ENCODE measurements at places on chromosomes 1 and 21.

DNA sequence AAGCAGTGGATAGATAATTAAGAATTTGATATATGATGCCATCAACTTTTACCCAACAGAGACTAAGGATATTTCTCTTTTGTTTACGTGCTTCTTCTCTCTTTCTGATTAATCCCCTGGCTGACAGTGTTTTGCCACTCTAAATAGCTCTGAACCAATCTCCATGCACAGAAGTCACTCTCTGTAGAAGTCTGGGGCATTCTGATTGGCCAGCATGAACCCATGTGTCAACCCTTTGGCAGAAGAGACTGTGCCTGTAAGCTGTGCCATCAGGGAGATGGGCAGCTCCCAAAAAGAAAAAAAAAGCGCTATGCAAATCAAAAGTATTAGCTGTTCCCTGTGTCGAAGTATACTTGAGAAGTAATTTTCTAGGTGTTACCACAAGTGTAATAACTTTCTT is 34.1 kb upstream of the NRIP1 start:
- DNase-seq, result no peak

- DNase-seq, result no peak
Observed at GRCh38 chr1:231611851-231612250, 14.7 kb upstream of the DISC1 start.

GRCh38 chr1:78060857-78061563 is 15.2 kb downstream of the GIPC2 start:
- no peak for DNase-seq

DNA sequence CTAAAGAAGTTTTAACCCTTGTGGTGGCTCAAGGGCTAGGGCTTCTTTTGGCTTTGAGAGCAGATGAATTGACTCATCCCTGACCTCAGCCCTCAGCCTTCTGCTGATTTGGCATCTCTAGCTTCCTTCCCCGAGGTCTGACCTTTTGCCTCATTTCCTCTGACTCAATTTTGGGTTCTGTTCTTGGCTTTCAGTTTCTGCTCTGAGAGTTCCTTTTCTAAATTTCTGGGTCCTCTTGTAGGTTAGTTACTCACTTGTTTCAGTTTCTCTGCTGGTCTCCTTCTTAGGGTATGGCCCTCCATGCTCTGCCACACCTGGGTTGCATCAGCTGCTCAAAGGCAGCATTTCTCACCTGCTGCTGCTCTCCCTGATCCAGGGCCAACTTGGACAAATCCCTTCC is 19.4 kb downstream of the PDE4B start:
- DNase-seq, result no peak

DNA sequence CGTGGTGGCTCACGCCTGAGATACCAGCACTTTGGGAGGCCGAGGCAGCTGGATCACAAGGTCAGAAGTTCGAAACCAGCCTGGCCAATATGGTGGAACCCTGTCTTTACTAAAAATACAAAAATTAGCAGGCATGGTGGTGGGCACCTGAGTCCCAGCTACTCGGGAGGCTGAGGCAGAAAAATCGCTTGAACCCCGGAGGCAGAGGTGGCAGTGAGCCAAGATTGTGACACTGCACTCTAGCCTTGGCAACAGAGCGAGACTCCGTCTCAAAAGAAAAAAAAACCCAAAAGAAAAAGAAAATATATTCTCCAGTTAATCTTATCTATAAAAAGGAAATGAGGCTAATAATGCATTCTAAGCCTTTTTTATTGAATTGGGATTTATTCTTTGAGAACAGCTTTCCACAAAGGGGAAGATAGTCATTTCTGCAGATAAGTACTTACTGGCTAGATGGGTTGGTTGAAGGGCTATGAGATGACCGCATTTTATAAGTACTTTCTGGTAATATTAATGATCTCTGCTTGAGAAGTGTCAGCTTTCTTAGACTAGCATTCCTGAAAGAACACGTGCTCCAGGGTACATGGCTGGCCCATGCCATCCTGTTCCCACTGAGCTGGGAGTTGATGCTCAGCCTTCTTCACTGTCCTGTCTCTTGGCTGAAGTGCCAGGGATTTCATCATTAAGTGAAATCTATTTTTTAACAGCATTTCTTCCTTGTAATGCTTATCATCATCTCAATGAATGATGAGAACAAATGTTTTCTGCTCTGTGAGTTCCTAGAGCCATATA is 57.9 kb downstream of the SASS6 start:
- DNase-seq, result no peak

GRCh38 chr1:186735463-186735862 is 55.2 kb upstream of the PTGS2 start:
- DNase-seq, result no peak

DNA sequence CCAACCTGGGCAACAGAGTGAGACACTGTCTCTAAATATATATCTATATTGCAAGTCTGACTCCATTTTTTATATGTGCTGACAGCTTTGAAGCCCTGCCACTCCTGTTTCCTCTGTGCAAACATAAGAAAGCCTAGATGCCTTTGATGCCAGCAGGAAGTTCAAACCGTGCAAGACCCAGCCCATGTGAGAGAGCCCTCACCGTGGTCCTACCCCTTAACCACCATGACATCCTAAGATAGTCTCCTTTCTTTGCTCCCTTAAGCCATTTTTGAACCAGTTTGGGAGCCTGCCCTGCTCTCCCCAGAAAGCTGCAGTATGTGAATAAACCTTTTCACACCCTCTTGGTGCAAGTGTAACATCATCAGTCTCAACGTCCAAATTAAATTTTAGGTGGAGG is 3.7 kb upstream of the DIPK1A start:
- DNase-seq, result no peak

GRCh38 chr21:24969068-24969467 is 638.2 kb downstream of the MRPL39 start:
- DNase-seq, result no peak

DNA sequence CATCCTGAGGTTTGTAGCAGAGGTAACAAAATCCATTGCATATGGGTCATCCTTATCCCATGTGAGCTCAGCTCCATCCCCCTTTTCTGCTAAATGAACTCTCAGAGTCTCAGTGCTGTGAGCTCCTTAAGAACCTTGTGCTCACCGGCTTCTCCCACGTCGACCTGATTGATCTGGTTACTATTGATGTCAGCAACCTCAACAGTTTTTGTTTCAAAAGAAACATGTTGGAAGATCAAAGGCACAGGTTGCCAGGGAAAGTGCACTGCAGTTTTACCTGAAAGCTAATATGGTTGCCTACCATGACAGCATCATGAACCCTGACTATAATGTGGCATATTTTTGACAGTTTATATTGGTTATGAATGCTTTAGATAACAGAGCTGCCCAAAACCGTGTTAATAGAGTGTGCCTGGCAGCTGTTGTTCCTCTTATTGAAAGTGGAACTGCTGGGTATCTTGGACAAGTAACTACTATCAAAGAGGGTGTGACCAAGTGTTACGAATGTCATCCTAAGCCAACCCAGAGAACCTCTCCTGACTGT is 131.4 kb downstream of the HS2ST1 start:
- peak; percentile 14 for DNase-seq

GRCh38 chr1:41418857-41419583 is 57.8 kb downstream of the FOXO6 start:
- DNase-seq, result no peak

DNA sequence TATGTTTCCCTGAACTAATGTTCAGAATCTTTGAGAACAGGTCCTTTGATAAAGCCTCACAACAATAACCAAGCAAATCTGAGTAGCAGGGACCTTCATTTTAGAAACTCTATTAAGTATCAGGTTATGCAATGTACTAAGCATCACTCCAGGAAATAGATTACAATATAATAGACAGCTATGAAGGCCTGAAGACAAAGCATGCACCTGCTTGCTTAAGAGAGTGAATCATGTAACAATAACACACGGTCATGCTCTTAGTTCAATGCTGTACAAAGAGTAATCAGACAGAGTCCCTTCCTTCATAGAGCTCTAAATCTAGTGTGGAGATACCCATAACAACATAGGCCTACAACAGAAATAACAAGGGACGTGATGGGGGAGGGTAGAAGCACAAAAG is 8.1 kb upstream of the CMPK1 start:
- no peak for DNase-seq

- DNase-seq, result no peak
Observed at GRCh38 chr1:12052008-12052573, 11.0 kb upstream of the TNFRSF8 start.

DNA sequence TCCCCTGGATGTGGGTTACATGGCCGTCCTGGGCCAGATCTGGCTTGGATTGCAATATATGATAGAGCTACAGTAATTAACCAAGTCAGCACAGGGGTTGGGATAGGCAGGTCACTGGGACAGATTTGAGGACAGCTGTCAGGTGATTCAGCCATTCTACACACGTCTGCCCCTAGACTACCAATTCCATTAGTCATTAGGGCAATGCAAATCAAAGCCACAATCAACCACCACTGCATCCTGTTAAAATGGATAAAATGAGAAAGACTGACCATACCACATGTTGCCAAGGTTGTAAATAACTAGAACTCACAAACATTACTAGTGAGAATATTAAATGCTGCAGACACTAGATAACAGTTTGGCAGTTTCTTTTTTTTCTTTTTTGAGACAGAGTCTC is 16.0 kb downstream of the C21orf58 start:
- DNase-seq, result no peak

DNA sequence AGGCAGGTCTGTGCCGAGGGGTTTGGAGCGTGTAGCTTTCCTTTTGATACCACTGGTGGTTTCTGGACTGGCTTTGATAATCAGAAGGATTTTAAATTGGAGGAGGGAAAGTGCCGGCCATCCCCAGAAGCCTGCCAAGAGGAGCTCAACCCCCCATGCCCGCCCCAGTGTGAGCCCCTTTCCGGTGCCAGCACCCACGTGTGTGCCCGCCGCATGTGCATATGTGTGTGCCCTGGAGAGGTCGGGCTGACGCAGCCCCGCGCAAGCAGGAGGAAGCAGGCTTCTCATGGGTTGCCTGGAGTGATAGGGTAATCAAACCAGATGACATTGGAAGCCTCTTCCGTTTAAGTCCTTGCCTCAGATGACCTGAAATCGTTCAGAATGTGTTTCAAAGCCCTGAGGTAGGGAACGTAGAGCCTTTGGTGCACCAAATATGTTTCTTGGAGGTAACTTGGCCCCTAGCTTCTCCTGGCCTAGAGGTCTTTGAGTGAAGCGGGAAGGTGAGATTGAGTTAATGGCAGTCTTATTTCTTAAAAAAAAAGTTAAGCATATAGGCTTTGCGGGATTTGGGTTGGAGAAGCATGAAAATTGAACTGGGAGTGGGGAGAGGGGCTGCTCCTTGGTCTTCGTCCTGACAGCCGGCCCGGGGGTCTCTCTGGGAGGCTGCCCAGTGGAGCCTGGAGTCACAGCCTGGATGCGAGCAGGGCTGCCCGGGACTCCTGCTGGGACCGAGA is 34.1 kb upstream of the ARHGEF16 start:
- no peak for DNase-seq

DNA sequence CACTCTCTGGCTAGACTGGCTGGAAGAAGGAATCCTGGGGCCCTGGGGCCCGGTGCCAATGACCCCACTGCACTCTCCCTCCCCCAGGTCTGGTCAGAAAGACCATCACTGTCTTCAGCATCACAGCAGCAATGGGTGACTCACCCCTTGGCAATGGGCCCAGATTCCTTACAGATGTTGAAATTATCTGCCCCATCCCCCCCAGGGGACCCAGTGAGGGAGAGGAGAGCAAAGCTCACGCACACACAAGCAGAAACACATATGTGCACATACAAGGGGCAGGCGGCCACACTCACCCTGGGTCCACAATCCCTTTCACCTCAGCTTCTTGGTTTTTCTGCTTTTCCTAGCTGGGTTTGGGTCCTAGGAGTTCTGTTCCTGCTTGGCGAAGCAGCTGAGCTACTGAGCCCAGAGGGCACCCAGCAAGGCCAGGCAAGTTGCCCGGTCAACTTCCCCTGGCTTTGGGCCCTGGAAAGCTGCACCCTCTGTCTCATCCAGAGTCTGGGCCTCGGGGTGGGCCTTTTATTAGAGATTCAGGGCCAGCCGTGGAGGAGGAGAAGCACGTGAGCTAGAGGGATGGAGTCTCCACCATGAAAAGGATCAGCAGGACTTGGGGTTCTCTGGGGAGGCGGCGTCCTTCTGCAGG is 2.6 kb downstream of the COL16A1 start:
- DNase-seq, result peak; percentile 8

- DNase-seq, result no peak
Observed at GRCh38 chr1:89949991-89950624, 44.8 kb upstream of the ZNF326 start.

GRCh38 chr1:200468264-200469001 is 58.6 kb upstream of the ZNF281 start:
- DNase-seq, result no peak

DNA sequence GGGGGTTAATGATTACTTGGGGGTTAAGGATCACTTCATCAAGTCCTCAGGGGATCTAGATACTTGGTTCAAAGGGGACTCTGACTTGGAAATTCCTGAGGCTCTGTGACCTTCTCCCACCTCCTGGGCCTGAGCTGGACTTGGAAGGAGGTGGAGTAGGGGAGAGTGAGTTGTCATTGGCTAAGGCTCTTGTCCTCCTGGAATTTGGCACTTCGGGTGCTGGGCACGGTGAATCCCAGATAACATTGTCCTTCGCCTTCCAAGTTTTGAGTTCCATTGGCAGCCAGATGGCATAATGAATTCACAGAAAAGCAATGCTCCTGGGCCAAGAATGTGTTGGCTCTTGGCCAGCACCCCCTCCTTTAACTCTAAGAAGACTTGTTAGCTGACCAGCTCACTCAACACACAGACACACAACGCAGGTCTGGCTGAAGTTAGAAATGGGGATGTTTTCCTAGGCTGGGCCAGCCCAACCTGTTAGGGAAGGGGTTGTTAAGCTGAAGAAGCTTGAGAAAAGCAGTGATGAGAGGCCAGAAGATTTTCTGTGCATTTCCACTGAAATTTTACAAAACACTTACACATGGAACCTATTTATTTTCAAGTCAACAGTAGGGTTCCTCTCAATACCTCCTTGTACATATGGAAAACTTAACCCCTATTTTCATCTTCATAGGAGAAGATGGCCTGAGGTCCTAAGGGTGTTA is 29.7 kb downstream of the SLC26A9 start:
- DNase-seq, result no peak

- DNase-seq, result no peak
Observed at GRCh38 chr1:193486671-193487229, 300.3 kb upstream of the B3GALT2 start.

GRCh38 chr1:68175621-68176398 is 56.5 kb downstream of the WLS start:
- DNase-seq, result no peak

DNA sequence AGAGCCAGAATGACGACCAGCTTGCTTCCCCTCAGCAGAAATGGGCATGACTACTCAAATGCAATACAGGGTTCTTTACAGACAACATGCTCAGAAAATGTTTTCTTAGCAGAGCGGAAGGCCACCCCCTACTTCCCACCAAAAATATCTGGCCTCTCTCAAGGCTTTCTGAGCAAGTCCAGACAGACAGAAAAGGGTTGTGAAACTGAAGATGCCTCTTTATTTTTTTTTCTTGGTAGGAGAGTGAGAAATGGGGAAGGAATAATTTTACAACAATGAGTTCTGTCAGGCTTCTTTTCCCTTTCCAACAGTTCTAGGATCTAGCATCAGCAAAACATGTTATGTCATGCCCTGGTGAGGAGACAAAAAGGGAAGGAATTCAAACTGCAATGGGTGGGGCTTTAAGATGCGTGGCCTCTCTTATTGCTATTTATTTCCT is 172.0 kb upstream of the CAMK1G start:
- no peak for DNase-seq

GRCh38 chr1:187110351-187110750 is 281.6 kb downstream of the PLA2G4A start:
- DNase-seq, result no peak

GRCh38 chr1:201020721-201021629 is 2.5 kb downstream of the KIF21B start:
- no peak for DNase-seq

Data from stimulated activated CD4-positive, alpha-beta T cell treated with anti-CD3 and anti-CD28 coated beads, TNF-alpha, amount 100 ng/mL, for 4 hours (primary cell).